Stimulated activated CD8-positive, alpha-beta memory T cell treated with anti-CD3 and anti-CD28 coated beads, Interleukin-15, amount 100 ng/mL, for 24 hours (primary cell): ENCODE measurements at places on chromosomes 11 and 22.

DNA sequence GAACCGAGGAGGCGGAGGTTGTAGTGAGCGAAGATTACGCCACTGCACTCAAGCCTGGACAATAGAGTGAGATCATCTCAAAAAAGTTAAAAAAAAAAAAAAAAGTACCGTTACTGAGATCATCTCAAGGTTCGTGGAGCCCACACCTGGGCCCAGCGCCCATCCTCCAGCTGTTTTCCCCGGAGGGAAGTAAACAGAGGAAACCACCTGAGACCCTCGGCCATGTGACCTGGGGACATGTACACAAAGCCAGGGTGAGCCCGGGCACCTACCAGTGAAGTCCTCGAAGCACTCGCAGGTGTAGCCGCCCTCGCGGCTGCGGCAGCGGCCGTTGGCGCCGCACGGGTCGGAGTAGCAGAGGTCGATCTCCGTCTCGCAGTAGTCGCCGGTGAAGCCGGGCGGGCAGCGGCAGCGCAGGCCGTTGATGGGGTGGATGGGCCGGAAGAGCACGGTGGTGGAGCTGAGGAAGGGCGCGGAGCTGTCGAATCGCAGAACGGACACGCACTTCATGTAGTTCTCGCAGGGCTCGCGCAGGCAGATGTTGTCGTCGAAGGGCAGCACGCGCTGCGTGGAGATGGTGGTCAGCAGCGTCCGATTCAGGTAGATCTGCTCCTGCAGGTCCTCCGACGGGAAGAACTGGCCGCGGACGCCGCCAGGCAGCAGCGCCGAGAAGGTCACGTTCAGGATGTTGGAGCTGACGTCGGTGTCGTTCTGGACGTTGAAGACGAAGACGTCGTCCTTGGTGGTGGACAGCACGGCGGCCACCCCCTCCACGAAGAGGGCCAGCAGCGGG is 73.8 kb downstream of the CELSR1 start:
- DNase-seq: no peak

GRCh38 chr11:1049071-1049405 is 12.5 kb upstream of the MUC6 start:
- DNase-seq: no peak

DNA sequence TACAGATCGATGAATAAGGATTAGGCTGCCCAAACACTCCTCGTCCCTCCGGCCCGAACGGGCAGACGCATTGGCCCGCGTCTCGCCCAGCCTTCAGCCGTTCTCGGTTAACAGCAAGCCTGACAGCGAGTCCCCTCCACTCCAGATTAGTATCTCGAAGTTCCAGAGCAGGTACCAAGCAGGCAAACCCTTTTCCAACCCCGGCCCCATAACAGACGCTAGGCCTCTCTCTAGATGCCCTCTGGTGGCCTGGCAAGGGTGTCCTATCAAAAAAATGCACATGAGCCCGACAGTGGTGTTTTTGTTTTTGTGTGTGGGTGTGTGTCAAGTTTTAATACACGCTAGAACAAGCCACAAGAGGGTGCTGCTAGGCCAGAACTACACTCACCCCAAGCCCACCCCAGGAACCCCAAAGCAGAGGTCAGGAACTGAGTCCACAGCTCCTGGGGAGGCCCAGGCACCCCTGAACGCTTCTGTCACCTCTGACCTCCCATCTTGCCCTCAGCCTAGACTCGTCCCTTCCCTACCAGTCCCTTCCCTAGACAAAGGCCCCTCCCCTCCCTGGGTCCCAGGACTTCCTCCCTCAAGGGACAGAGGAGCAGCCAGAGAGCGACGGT is 658 bp upstream of the ARFGAP2 start:
- DNase-seq: no peak

GRCh38 chr11:96322775-96323641 is 20.0 kb downstream of the MAML2 start:
- no peak for DNase-seq

DNA sequence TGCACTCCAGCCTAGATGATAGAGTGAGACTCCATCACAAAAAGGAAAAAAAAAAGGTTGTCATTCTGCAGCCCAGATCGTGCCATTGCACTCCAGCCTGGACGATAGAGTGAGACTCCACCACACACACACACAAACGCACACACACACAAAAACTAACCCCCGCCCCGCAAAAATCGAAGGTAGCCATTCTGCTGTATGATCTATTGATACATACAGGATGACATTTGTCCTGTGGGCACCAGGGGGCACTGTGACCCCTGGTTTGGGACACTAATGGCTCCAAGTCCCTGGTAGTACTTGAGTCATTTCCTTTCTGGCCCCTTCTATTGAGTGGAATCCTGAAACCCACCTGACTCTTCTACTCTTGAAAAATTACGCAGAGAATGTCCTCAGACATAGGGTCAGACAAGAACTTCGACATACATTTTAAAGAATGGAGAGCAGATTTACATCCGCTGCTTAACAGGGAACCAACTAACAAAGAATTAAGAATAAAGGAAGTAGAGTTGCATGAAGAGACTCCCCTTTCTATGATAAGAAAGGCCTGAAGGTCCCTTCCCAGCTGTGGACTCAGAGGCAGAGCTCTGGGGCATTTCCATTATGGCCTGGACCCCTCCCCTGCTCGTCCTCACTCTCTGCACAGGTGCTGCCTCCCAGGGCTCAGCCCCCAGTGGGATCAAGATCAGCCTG is 35.0 kb upstream of the PRAME start:
- DNase-seq: no peak

DNA sequence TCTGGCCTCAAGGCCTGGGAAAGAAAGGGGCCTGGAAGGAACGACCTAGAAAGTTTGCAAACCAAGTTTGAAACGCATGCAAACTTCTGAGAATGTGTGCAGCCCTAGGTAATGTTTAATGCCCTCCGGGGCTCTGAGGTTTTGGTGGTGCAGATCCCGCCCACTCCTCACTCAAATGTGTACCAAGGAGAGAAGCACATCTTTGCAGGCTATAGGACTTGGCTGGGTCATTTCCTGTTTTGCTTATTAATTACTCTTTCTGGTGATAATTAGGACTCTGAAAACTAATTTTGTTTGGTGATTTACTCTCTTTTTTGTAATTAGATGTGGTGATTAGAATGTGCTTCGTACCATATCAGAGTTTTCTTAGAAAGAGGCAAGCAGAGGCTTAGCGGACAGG is 625.9 kb upstream of the CADM1 start:
- DNase-seq: no peak

GRCh38 chr22:20165421-20165820 is 14.6 kb upstream of the CCDC188 start:
- DNase-seq: no peak

GRCh38 chr22:49271831-49272230 is 555.8 kb downstream of the BRD1 start:
- no peak for DNase-seq

- no peak for DNase-seq
These were observed 40.3 kb downstream of the TPBGL start for GRCh38 chr11:75280770-75281468.

DNA sequence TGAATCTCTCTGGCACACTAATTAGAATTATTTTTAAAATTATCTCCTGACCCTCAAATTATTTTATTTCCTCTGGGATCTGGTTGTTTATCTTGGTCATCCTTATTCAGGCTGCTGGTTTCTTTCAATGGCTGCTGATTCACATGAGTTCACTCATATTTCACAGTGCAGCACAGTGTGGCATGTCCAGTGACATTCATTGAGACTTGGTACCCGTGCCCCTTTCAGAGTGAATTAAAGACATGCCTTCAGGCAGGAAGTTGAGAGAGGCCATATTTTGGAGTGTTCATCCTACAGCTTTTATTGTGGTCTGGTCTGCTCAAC is 13.5 kb downstream of the DCPS start:
- DNase-seq: no peak

GRCh38 chr22:49535126-49535525 is 292.5 kb downstream of the BRD1 start:
- no peak for DNase-seq

DNA sequence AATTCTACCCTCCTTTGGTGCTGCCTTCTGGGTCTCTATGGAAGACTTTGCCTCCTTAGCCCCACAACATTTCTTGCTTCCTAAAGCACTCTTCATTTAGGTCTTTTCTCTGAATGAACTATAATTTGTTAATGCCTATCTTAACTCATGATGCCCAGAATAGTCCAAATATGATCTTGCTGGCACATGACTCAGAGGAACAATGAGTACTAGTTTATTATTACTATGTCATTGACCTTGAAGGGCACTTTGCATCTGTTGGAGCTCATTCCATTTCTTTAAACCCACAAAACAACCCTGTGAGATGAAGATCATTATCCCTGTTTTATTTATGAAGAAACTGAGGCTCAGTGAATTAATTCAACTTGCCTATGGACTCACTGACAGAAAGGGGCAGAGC is 320.2 kb upstream of the PLET1 start:
- no peak for DNase-seq

DNA sequence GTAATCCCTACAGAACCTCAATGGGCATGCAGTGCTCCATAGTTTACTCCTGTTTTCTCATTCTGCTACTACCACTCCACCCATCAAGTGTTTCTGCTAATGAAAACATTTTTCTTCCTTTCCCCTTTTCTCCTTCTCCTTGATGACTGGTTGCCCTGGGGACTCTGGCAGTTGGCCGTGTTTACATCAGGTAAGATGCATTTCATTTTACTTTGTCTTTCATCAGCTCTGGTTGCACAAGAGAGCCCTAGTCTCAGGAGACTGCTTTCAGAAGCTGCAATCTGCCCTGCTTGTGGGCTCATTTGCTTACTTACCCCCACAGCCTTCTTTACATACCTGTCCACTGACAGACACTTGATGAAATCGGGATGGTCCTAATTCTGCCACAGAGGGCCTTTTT is 19.6 kb upstream of the LIMK2 start:
- no peak for DNase-seq

DNA sequence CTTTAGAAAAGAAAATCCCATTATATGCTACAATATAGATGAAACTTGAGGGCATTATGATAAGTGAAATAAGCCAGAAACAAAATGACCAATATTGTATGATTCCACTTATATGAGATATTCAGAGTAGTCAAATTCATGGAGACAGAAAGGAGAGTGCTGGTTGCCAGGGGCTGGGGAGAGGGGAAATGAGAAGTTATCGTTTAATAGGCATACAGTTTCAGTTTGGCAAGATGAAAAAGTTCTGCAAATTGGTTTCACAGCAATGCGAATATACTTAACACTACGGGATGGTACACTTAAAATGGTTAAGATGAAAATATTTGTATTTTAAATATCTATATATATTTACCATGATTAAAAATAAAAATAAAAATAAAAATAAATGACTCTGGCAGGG is 31.1 kb upstream of the RDX start:
- no peak for DNase-seq

GRCh38 chr11:70572974-70573260 is 174.6 kb downstream of the CTTN start:
- no peak for DNase-seq

DNA sequence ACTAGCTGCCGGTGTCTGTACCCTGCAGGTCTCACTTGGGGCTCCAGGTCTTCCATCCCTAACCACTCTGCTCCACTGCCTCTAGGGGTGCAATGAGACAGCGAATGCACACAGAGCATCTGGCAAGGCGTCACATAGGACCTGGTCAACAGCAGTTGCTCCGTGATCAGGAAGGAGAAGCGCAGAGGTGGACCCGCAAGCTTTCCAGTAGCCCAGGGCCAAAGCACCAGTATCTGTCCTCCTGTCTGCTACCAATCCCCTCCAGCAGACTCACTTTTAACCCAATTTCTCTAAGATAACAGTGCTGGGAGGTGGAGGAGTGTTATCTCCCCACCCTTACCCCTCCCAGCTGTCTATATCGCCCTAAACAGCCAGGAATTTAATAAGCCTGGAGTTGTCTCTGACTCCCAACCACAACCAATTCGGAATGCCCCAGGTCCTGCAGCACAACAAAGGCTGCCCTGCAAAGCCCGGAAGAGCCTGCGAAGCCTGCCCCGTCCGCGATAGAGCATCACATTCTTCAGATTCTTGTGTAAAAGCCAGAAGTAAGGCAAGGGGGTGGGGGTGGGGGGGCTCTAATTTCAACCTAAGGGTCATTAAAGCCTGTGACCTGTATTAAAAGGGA is 19.3 kb downstream of the MYH9 start:
- no peak for DNase-seq

GRCh38 chr11:102729849-102730815 is 5.4 kb upstream of the MMP8 start:
- no peak for DNase-seq

DNA sequence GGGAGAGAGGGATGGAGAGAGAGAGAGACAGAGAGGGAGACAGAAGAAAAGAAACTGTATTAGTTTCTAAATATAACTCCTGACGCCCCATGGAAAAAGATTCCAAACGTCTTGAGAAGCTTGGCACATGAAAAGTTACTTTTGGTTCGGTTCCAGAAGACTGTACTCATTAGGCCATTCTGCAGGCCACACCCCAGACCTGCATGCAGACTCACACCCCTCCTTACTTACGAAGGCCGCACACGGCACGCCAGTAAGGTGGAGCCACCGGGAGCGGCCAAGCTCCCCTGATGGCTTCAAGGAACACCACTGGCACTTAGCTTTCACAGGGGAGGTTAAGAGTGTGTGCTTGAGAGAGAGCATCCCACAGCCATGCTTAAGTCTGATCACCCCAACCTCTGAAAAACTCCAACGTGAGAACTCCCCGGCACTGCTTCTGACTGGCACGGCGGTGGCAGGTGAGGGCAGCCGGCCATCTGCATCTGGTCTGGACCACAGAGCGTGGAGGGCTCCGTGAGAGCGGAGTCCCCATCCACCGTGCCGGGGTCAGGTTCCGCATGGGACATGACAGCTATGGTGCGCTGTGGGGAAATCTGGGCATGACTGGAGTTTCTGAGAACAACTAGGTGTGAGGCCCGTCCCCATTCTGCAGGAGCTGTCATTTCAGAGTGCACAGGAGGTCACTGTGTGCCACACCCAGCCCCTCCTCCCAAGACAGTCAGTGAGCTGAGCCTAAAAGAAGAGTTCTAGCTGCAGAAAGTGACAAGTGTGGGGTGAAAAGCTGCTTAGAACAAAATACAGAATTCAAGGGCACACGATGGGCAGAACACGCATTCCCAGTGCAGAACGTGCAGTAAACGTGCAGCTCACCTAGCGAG is 62.4 kb downstream of the MYH9 start:
- no peak for DNase-seq
